ENCODE measurements at places on chromosomes 1 and 21.
A peak's percentile ranks its signal among the peaks of the same experiment; 100 is the strongest.

- DNase-seq = no peak
Observed at GRCh38 chr1:62260688-62261087, 58.5 kb downstream of the KANK4 start.

GRCh38 chr1:116167625-116168276 is 56.6 kb downstream of the MAB21L3 start:
- DNase-seq = no peak

DNA sequence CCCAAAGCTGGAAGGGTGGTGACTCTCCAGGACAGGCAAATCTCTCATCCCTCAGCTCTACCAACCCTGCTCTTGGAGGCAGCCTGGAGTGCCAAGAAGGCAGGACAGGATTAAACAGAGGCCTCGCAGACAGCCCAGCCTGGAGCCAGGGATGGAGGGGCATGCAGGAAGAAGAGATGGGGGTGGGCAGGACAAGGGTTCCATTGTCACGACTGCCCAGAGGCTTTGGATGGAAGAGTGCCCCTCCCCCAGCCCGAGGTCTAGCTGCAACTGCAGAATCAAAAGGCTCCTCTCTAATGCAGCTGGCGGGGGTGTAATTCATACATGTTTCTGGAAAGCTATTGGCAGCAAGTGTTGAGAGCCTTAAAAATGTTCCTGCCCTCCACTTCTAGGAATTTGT is 8.8 kb downstream of the RAB7B start:
- DNase-seq = no peak

GRCh38 chr1:198701250-198701649 is 62.4 kb downstream of the PTPRC start:
- DNase-seq = no peak

DNA sequence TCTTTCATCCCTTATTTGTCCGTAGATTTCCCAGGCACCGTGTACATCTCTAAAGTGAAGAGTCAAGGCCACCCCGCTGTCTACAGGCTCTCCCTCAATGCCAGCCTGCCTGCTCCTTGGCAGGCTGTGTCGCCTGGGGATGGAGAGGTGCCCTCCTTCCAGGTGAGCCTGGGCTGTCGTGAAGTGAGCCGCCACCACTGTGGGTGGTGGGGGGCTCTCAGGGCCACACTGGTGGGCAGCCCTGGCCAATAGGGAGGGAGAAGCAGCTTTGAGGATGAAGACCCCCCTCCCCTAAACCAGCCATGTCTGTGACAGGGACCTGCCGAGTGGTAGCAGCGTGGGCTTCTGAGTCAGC is 46.2 kb downstream of the DISP3 start:
- DNase-seq = no peak

DNA sequence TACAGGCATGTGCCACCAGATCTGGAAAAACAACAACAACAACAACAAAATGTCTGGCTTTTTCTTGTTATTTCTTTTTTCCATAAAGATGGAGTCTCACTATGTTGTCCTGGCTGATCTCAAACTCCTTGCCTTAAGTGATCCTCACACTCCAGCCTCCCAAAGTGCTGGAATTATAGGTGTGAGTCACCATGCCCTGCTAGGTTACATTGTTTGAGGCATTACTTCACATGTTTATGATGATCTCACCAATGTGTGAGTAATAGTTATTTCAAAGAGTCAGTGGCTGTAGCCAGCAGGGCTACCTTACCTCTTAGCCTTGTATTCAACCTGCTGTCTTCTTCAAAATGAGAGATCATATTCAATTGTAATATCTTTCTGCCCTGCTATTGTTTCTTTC is 445.7 kb downstream of the AMY1C start:
- no peak for DNase-seq

GRCh38 chr1:18412882-18413353 is 67.8 kb upstream of the KLHDC7A start:
- DNase-seq = no peak

DNA sequence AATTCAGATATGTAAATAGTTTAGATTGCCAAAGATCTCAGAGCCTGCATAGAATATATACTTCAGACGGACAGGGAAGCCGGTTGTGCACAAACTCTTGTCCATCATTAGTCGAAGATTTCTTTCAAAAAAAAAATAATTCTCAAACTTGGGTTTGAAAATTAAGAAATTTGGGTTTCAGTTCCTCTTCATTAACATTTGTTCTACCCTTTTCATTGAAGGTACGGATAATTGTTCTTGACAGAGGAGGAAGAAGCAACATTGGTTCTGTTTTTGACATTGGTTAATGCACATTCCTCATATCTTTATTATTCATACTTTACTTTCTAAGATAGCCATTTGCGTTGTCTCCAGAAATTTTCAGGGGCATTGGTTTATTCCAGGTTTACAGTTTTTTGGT is 38.0 kb upstream of the PRMT6 start:
- no peak for DNase-seq

- DNase-seq = no peak
Observed at GRCh38 chr1:42157667-42158066, 4.5 kb downstream of the GUCA2B start.

DNA sequence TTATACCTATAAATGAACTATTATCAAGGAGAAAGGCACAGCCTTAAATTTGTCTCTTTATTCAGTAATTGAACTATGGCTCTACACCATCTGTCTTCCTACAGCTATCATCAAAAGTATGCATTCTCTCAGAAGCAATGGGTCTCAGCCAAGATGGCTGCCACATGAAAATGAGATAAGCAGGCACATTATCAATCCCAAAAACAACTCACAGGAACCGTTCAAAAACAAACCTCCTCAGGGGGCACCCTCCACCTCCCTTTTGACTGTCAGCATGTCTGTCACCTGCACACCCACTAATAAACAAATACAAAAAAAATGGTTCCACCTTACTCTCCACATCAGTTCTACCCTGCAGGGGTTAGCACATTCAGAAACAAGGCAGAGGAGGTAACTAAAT is 23.6 kb downstream of the KIAA0319L start:
- no peak for DNase-seq

- no peak for DNase-seq
Observed at GRCh38 chr1:221774054-221774842, 32.4 kb upstream of the DUSP10 start.

DNA sequence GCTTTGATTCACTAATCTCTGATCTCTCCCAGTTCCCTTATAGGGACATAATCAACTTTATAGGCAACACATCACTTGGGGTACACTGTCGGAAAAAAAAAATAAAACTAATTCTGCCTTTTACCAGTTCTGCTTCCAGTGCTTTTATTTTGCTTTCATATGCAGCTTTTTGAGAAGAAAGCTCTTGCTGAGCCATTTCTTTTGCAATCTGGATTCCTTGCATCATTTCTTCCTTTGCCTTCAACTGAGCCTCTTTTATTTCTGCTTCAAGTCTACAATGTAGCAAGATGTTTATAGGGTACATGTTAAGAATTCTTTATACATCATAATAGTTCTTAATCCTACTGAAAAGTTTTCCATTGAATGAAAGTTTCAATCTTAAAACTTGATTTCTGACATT is 30.6 kb downstream of the KIF14 start:
- no peak for DNase-seq

GRCh38 chr1:21758614-21759013 is 24.3 kb downstream of the USP48 start:
- no peak for DNase-seq

DNA sequence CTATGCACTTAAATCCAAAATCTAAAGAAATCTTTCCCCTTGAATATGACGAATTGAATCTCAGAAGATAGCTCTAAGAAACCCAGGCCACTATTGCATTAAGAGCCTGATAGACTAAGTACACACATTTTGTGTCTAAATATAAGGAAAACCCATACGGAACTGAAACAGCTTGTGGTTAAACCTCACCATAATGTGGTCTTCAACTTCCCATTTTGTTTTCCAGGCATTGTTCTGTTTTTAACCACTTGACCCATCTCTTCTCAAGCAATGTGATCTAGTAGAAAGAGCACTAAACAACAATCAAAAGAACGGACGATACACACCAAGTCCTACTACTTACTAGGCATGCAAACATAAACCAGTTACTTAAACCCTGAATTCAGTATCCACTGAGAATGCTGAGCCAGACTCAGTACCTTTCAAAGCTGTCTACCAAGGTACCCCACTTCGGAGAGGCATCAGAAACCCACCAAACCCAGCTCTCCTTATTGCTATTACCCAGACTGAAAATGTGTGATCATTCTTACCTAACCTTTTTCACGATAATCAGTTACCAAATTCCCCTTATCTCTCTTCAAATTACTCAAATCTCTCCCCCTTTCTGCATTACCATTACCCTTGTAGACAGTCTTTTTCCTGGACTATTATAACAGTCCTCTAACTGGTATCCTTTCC is 12.8 kb downstream of the OTUD7B start:
- peak; percentile 12 for DNase-seq

DNA sequence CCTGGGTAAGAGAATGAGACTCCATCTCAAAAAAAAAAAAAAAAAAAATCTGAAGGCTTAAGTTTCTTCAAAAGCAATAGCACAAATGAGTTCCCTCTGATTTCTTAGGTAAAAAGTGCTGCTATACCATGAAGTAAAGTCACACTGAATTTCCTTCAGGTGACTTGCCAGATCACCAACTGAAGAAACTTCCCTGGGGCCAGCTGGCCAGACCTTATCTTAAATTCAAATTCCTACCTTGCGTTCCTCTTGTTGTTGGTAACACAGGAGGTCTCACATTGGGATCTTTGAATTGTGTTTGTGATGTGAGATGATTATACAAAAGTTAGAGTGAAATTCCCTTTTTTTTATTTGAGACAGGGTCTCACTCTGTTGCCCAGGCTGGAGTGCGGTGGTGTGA is 11.8 kb downstream of the INAVA start:
- no peak for DNase-seq

- DNase-seq = no peak
Observed at GRCh38 chr1:225754940-225755641, 22.5 kb upstream of the SRP9 start.

- DNase-seq = peak; percentile 1
Observed at GRCh38 chr1:167342846-167343245, 122.2 kb downstream of the POU2F1 start.

DNA sequence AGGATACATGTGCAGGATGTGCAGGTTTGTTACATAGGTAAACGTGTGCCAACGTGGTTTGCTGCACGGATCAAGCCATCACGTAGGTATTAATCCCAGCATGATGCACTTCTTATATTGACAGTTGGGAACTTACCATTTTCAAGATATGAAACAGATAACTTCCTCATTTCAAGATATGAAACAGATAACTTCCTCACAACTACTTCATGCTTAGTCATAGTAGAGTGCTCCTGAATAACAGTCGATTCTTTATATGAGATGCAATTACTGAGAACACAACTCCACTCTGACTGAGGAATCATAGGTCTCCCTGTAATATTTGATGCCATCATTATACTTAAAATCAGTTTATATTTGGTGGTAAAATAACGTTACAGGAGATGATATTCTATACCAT is 1124.3 kb downstream of the AMY1C start:
- no peak for DNase-seq

DNA sequence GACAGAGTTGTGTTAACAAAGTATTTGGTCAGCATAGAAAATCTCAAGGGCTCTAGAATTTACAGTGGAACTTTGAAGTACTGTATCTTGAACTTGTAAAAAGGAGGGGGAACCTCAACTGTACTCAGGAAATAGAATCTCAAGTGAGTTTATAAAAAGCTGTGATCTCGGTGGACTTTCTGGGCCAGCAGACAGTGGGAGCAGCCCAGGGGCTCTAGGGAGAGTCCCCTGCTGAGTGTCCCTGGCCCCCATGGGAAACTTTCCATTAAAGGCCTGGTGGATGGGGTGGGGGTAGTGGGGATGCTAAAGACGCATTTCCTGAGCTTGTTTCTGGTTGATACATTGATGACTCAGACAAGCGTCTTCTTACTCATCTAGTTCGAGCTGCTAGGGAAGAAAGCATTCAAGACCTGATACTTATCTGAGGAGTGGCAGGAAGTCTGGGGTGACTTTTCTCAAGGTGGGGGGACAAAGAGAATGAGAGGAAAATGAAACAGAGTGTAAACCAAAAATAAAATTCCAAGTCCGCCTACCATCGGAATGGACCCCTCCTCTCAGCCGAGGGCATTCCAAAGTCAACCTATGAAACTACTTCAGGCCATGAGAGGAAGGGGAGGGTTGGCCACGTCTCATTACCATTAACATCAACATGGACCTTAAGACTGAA is 65.5 kb downstream of the NID1 start:
- DNase-seq = peak; percentile 89

DNA sequence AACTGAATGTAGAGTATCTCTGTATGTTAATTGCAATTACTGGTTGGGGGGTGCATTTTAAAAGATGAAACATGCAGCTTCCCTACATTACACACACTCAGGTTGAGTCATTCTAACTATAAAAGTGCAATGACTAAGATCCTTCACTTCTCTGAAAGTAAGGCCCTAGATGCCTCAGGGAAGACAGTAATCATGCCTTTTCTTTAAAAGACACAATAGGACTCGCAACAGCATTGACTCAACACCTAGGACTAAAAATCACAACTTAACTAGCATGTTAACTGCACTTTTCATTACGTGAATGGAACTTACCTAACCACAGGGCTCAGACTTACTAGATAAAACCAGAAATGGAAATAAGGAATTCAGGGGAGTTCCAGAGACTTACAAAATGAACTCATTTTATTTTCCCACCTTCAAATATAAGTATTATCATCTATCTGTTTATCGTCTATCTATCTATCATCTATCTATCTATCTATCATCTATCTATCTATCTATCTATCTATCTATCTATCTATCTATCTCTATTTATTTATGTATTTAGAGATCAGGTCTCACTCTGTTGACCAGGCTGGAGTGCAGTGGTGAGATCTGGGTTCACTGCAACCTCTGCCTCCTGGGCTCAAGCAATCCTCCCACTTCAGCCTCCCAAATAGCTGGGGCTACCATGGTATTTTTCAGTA is 47.8 kb downstream of the CHML start:
- DNase-seq = no peak

DNA sequence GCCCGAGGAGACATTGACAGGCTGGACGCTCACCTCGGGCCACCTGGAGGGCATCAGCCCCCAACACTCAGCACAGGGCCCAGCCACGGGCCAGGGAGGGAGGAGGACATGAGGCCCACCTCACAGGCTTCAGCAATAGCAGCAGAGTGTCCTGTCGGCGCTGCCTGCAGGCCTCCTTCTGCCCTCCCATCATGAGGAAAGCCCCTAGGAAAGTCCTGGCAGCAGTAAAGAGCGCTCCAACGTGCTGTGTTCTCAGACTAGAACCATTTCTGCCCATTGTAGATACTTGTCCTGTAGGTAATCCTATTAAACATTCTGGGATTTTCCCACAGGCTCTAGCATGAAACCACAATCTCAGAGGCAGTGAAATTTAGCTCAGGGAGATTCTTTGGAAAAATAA is 62.0 kb upstream of the GALNT2 start:
- no peak for DNase-seq

- no peak for DNase-seq
Observed at GRCh38 chr1:41906943-41907342, 11.8 kb downstream of the HIVEP3 start.

GRCh38 chr1:160829766-160830165 is 32.9 kb downstream of the CD244 start:
- DNase-seq = no peak

All from CD4-positive, alpha-beta T cell treated with Interleukin-15 for 4 hours (primary cell).